ENCODE measurements at places on chromosomes 5 and 9. TPM values are rescaled to one million over a fixed set of nuclear protein-coding genes. Genes with fewer than 3 reads are reported as not detected.

TLX3 gene
- not detected for polyA plus RNA-seq

- no peak for DNase-seq
Observed at GRCh38 chr5:179804555-179804947, 2.1 kb downstream of the MGAT4B start.

DNA sequence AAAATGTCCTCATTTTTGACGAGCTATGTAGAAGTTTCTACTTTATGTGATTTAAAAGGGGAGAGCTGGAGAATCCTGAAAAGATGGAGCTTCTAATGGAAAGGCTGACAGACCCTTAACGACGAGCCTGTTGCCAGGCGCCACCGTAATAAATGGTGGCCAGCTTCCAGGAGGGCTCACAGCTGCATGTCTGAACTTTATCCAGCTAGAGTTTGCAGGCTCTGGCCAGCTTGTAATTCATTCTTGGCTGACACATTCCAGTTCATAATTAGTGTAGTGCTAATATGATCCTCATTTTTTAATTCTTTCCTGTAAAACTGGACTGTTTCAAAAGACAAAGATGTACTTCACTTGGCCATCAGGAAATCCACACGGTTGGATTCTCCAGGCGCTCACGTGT is 246.7 kb downstream of the GAS1 start:
- peak; percentile 66 for DNase-seq

DNA sequence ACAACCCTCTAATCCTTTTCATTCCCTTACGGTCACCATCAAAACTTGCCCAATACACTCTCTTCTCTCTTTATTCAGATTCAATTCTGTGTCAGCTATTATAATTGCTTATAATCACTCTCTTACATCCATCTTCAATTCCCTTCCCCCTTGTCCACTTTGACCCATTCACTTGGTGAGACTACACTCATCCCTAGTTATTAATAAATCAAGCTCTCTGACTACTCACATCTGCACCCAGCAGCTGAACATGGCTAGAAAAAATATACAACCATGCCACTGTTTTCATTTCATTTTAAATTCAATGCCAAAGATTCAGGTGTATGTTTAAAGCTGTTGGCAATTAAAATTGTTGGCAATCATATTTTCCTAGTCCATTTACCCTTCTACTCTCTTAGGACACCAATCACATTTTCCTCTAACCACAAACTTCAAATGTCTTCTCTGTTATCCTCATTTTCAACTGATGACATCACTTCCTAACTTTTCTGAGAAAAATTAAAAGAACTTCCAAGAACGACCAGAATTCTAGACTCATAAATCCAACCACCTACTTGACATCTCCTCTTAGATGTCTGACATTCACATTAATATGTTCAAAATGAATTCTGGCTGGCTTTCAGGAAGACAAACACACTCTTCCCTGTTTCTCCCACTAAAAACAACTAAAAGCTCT is 5.5 kb downstream of the C5orf15 start:
- DNase-seq, result peak; percentile 65

Measured in GM23248 (cell line).